ENCODE measurements at places on chromosomes 5 and 9.

DNA sequence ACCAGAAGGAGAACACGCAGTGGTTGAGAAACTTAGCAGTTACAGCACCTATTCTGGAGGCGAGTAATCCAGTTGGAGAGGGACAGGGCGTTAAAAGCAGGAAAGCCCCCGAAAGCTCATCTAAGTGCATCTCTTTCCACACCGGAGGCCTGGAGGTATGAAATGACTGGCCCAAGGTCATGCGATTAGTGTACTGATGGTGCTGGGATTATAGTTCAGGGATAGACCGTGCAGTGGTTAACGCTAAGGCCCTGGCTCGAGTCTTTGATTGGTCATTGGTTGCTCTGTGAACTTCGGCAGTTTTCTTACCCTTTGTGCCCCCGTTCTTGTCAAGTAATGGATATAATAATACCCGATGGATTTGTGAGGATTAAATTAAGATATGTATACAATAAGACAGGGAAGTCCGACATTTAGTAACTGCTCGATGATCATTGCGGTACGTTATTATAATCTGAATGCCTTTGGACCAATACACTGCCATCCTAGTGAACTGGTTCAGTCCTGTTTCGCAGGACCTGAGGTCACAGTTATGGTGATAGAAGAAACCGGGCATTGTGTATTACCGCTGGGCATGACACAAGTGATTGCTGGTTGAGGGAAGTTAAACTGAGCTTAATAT, 960 bp downstream of the CANX start:
- no peak for DNase-seq

- DNase-seq, result no peak
Observed at GRCh38 chr5:113347572-113347971, 87.2 kb downstream of the TSSK1B start.

DNA sequence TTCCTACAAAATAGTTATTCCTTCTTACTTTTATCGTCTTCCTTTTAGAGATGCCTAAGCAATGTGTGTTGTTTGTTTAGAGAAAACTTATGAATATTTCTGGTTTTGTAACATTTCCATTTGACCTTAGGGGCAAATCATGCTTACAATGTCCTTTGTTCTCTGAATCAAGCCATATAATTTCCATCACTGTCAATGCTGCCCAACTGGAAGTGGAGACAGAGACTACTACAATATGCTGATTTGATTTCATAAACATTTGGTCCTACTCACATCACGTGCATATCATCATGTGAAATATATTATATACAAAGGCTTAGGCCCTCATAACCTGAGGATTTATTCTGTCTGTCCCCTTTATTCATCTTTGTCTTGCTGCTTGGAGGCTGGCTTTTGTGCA, 183.2 kb upstream of the CD180 start:
- no peak for DNase-seq

DNA sequence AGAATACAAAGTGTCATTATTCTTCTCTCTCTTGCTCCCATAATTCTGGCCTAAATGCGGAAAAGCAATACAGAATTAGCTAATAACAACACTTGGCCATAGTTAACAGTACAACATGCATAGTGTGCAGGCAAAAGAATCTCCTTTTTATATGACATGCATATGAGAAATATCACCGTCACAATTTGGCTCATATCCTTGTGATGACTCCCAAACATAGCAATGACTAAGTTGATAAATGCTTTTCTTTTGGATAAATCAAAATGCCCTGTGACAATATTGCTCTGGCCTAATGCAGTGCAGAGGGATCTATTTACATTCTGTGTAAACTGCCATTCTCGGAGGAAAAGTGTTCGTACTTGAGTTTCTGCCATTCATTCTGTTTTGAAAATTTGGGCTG, 121.9 kb upstream of the GHR start:
- DNase-seq, result no peak

GRCh38 chr9:136231478-136232297, 13.9 kb downstream of the QSOX2 start:
- DNase-seq, result no peak

GRCh38 chr5:15034379-15034778, 162.8 kb upstream of the ANKH start:
- no peak for DNase-seq

GRCh38 chr5:74640450-74640953, at the start of gene ENC1:
ENC1 (minus strand) TSS chr5:74640728; CDS start chr5:74636485, 4,243 bp downstream.
- DNase-seq, result peak; percentile 59

- no peak for DNase-seq
Observed at GRCh38 chr5:52374286-52374685, 413.4 kb upstream of the ITGA1 start.

GRCh38 chr5:33362915-33363314, 77.8 kb upstream of the TARS1 start:
- no peak for DNase-seq

Data from stimulated activated CD8-positive, alpha-beta memory T cell treated with anti-CD3 and anti-CD28 coated beads, Interleukin-15, amount 100 ng/mL, for 4 hours (primary cell).